ENCODE measurements at places on chromosomes 7 and 10. TPM values are rescaled to one million over a fixed set of nuclear protein-coding genes. Genes with fewer than 3 reads are reported as not detected.

Gene ZNF804B
- not detected for total RNA-seq

Gene NOS3
- 102 TPM for total RNA-seq

DNA sequence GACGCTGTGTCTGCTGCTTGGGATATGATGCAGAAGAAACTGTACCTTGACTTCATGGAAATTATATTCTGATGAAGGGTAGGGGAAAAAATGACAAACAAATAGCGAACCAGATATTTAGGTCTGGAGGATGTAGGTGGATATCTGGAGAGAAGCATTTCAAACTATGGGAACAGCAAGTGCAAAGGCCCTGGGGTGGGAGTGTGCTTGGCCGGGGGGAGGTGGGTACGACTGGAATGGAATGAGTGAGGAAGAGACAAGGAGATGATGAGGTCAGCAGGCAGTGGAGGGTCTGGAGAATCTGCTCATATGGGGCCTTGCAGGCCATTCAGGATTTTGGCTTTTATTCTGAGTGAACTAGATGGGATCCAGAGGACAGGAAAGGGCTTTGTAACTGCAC, 65.2 kb downstream of the TLL2 start:
- DNase-seq: no peak

GRCh38 chr7:131532570-131533091, 23.8 kb downstream of the PODXL start:
- DNase-seq: no peak

DNA sequence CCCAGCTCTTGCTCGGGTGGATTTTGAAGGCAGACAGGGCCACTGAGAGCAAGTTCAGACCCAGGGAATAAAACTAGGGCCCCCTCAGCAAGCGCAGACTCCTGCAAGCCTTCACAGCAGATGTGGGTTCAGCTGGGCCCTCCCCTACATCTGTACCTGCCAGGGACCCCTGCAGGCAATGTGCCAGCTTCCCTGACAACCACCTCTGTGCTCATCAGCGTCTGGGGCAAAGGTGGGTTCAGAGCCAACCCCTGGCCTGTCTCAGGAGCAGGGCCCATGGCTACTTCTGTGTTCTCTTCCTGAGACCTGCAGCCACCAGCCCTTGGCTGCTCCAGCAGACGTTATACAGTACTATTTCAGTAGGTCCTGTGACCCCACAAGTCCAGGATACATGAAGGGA, 189.5 kb downstream of the DIP2C start:
- no peak for DNase-seq

- DNase-seq: no peak
Observed at GRCh38 chr7:112497481-112497880, 16.7 kb downstream of the LSMEM1 start.

GRCh38 chr7:22074897-22075296, 129.2 kb upstream of the CDCA7L start:
- no peak for DNase-seq

GRCh38 chr7:49228426-49229098, 304.2 kb downstream of the CDC14C start:
- no peak for DNase-seq

GRCh38 chr7:128986609-128987008, 48.9 kb downstream of the IRF5 start:
- no peak for DNase-seq

DNA sequence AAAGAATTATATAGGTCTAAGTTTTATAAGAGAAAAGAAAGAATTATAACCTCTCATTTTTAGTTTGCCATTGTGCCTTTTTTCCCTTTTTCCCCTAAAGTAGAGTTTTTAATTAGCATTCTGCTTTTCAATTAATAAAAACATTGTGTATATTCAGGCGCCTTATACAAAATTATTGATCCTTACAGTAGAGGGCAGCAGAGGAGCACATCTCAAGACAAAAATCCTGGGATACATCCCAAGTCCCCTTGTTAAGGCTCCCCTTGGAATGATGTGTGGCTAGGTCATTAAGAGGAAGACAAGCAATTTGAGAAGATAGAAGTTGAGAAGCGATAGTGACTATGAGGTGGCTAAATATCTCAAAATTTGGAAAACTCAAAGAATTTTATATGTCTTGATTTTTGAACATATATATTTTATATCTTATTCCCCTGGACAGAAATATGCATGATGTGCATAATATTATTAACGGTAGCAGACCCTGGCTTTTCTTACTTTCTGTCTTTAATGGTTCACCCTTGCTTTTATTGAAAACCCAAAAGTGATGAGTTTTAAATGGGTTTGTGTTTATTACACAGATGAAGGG, 19.1 kb upstream of the TPK1 start:
- DNase-seq: peak; percentile 6

DNA sequence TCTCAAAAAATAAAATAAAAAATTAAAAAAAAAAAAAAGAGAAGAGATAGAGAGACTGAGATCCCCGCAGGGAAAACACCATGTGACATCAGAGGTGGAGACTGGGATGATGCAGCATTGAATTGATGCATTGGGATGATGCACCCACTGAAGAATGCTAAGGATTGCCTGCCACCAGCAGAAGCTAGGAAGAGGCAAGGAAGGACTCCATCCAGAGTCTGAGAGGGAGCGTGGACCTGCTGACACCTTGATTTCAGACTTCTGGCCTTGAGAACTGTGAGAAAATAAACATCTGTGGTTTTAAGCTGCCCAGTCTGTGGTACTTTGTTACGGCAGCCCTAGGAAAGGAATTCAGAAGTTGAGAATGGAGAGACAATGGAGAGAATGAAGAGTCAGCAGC, 89.8 kb upstream of the PRPS1L1 start:
- DNase-seq: no peak

GRCh38 chr7:150737265-150738055, at the start of gene GIMAP5:
Gene GIMAP5, plus strand, starts transcription at chr7:150737418. Its CDS starts 3,467 bp downstream, at chr7:150740885.
- DNase-seq: no peak
